Activated CD4-positive, alpha-beta T cell treated with anti-CD3 and anti-CD28 coated beads, Interleukin-2, amount 50 U/mL, for 16 hours (primary cell): ENCODE measurements at places on chromosomes 7 and 10.

GRCh38 chr7:39349452-39350123 is 216.6 kb upstream of the YAE1 start:
- DNase-seq: no peak

DNA sequence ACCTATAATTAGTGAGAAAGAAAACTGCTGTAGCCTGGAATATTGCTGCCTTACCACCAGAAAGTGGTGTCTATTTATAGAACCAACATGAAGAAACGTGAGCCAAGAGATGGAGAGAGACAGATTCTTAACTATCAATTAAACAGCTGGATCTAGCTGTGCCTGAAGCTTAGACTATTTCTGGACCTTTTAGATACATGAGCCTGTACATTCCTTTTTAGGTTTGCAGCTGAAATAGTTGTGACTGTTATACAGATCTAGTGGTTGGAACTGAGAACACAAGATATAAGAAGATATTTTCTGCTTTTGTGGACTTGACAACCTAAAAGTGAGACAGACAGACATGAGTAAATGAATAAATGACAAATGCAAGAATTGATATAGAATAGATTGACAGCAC is 73.4 kb downstream of the CDK14 start:
- no peak for DNase-seq

GRCh38 chr7:38881015-38881414 is 28.0 kb downstream of the VPS41 start:
- DNase-seq: no peak

GRCh38 chr10:43667317-43667731 is 18.6 kb upstream of the ZNF32 start:
- no peak for DNase-seq

DNA sequence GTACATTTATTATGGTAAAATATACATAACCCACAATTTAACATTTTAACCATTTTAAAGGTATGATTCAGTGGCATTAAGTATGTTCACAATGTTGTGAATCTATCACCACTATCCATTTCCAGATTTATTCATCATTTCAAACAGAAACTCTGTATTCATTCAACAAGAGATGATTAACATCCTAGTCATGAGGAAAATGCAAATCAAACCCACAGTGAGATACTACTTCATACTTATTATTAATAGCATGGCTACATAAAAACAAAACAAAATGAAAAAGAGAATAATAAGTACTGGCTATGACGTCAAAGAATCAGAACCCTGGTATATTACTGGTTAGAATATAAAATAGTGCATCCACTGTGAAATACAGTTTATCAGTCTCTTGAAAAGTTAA is 386.6 kb upstream of the POM121L12 start:
- DNase-seq: no peak

GRCh38 chr7:37193087-37193774 is 255.4 kb downstream of the ELMO1 start:
- no peak for DNase-seq

GRCh38 chr10:75935650-75936400 is 504.4 kb downstream of the LRMDA start:
- no peak for DNase-seq

GRCh38 chr10:119441151-119441821 is 101.2 kb downstream of the RGS10 start:
- DNase-seq: no peak

DNA sequence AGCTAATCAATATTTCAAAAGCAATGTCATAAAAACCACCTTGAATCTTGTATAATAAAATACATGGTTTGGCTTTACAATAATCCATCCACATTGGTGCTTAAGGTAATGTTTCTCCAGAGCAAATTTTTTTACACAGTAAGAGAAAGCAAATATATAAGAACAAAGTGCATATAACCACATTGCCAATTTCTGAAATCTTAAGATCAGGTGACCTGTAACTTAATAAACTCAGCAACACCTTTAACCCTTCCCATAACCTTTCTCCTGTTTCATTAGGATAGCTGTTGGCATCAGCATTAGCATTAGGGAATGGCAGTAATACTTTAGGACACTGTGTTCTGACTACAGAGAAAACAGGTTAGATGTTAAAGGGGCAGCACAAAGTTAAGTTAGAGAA is 155.9 kb upstream of the SEMA3D start:
- no peak for DNase-seq

GRCh38 chr7:158410720-158411119 is 176.9 kb downstream of the PTPRN2 start:
- no peak for DNase-seq

- DNase-seq: no peak
Observed at GRCh38 chr7:141511676-141512396, 39.4 kb upstream of the AGK start.

GRCh38 chr7:120944826-120945562 is 5.6 kb upstream of the ING3 start:
- no peak for DNase-seq

DNA sequence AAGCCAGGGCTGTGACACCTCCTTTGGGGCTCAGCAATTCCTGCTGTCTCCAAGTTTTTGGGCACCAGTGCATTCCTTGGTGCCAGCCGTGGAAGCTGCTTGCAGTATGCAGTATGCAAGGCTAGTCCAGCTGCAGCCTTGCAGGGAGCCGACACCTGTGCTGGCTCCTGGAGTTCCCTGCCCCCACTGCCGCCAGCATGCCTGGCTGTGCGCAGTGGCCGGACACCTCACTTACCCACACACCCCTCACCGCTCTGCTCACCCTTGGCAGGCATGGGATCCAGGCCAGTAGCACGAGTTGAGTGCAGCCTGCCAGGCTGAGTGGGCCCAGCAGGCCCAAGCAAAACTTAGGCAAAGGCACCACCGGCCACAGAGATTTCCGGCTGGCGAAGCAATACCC is 77.4 kb downstream of the SAMD9 start:
- no peak for DNase-seq

- DNase-seq: no peak
Observed at GRCh38 chr10:15494850-15495506, 123.9 kb upstream of the FAM171A1 start.

DNA sequence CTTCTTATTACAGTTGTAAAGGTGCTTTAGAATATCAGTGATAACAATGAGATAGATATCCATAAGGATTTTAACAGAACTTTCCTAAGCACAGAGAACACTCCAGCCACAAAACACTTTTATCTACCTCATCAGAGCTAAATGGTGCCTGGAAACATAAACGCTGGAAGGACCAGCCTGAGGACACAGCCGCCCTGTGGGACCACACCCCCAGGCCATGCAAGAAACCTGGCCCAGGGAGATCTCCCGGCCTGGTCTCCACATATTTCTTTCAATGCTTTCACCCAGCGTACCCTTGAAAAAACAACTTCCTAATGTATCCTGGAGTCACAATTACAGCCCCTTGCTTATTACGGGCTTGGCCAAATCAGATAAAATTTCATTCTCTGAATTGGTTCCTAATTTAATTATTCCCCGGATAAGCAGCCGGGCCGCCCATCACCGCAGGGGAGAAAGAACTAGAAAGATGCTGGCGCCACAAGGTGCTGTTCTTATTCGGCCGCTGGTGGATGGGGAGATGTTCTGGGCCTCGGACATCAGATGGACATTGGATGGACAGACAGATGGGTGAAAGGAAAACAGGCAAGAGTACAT is 11.8 kb downstream of the CHST15 start:
- no peak for DNase-seq

GRCh38 chr7:155598810-155599210 is 45.7 kb upstream of the RBM33 start:
- DNase-seq: peak; percentile 84

DNA sequence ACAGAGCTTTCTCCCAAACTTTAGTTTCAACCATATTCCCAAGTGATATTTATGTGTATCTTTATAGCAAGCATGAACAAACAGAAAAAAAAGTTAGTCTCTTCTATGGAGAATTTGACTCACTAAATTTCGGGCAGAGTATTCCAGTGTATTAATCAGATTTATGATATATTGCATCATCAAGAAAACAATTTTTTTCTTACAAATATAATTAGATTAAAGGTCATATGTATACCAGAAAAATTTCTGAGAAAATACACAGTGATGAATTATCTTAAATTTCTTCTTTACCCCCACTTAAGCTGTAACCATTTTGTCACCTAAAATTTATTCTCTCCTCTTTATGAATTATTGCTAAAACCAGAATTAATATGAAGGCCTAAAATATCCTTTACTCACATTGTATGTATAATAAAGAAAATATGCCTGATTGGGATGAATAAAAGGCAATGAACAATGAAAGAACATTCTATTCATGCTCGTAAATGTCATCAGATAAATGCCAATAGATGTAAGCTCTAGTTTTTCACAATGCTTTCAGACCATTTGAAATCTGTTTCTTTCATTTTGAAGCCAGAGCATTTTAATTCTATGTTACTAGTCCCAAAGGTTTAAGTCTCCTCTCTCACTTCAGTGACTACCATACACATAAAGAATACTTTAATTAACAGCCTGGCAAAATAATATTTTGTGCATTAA is 192.1 kb downstream of the HGF start:
- DNase-seq: no peak

DNA sequence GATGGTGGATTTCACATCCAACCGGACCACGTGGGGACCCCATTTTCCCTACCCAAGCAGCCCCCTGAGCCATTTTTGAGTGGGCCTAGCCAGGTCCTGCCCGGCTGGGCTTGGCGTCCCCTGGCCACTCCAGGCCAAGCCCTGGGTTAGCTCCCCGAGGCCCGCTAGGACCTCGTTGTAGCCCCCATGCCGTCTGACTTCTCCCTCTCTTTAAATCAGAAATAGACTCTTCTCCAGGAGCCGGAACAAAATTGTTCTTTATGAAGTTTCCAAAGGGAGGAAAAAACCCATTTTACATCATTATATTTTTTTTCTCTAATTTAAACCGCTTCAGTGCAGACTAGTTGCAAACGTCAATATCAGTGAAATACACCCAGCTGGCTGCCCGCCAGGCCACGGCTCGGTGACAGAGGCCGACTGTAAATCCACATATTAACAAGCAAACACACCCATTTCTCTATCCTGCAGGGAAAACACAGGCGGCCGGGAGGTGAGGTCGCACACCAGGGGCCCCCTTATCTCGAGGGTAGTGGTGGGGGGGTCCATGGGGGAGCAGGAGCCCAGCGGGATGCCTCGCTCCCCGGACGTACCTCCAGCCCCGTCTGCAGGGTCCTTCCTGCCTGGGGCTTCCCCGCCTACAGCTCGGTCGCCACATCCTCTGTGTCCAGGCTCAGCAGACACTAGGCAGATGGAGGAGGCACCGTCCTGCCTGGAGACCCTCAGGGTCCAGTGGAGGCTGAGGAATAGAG is 72.7 kb downstream of the ELFN1 start:
- no peak for DNase-seq

- peak; percentile 40 for DNase-seq
Observed at GRCh38 chr10:14556285-14556956, 218.3 kb downstream of the FAM107B start.

- no peak for DNase-seq
Observed at GRCh38 chr10:99161165-99161564, 74.5 kb downstream of the HPSE2 start.

DNA sequence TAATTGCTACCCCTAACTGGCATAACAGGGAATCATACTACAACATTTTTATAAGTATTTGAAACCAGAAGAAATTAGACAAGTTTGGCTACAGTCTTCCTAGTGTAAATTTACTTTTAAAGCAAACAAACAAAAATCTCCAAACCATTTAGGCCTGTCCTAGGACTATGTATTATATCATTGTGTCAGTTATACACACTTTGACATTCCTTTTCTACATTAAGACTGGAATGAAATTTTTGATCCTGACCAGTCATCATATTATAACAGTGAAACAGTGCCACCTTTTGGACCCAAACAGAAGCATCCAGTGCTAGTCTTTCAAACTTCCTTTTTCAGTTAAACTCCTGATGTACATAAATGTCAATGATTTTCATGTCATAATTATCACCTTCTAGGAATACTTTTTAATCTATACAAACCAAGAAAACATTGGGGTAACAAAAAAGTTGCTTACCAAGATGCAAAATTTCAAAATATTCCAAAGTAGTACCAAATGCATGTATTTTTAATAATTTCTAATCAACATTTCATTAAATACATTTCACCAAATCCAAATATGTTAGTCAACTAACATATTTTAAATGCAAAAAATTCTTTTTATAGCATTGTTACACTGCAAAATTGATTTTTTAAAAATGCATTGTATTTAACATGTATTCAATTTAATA is 75.7 kb downstream of the IMMP2L start:
- peak; percentile 35 for DNase-seq

DNA sequence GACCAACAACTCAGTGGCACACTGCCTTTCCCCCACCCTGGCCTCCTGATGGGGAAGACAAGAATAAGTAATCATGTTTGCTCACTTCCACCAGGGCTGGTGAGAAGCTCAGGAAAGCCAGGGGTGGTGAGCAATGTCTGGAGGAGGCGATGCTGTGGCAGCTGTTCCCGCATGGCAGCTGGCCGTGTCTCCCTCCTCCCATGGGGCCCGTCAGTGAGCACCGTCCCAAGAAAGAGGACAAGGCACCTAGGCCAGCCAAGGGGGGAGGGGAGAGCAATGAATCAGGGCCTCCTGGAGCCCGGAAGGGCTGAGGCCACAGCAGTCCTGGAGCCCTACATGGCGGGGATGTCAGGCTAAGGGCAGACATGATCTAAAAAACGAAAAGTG is 69.2 kb upstream of the INSIG1 start:
- no peak for DNase-seq

GRCh38 chr7:664997-665735 is 61.3 kb upstream of the DNAAF5 start:
- DNase-seq: no peak

DNA sequence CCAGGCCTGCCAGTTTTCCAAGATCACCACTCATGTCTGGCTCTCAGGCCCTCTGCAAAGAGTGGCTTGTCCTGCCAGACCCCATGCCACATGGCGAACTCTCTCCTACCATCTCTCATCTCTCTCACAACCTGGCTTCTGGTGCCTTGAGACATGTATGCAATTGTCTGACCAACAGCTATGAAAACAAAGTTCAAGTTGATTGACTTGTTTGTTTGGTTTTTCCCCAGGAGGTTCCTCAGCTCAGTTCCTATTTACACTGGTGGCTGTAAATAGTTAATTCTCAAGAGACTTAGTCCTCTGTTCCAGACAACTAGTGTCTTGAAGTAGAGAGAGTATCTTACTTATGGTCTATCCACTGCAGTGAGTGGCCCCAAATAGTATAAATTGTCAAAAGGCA is 131.8 kb downstream of the SNX10 start:
- DNase-seq: no peak

DNA sequence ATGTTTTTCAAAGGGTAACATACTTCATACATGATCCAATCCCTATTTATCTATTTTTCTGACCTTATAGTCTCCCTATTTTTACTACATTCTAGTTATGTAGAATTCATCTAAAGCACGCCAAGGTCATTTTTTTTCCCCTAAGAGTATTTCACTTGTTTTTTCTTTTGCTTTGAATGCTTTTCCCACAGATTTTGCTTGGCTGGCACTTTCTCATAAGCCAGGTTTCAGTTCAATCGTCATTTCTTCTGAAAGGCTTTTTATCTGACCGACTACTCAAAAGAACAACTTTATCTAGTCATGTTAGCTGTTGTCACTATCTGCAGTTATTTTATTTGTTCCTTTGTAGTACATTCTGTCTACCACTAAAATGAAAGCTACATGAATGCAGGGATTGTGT is 1274.6 kb downstream of the REEP3 start:
- DNase-seq: no peak
